Liver (tissue), 10 donors: ENCODE measurements at places on chromosomes 13 and 19. TPM values are rescaled to one million over a fixed set of nuclear protein-coding genes. Genes with fewer than 3 reads are reported as not detected.

Gene SPACA4
- total RNA-seq: not detected

Gene LRP3
- 12.0 TPM for total RNA-seq

Gene MYBPC2
- total RNA-seq: not detected

Gene MYH14
- total RNA-seq: 27.7 TPM

Gene ERVK3-1
- total RNA-seq: 21.4 TPM

Gene GNG7
- 1.1 TPM for total RNA-seq

Gene KLF2
- 11.2 TPM for total RNA-seq

Gene ZNF471
- 2.3 TPM for total RNA-seq

Gene KLK14
- total RNA-seq: not detected

Gene ZNF540
- total RNA-seq: 1.3 TPM

Gene OR7C1
- total RNA-seq: not detected

Gene CDC37
- total RNA-seq: 46.0 TPM

Gene UPK1A
- not detected for total RNA-seq

Gene KIR2DL4
- not detected for total RNA-seq

Gene ZNF155
- 5.5 TPM for total RNA-seq
